Endothelial cell of umbilical vein (primary cell): ENCODE measurements at places on chromosomes 1 and 21.

DNA sequence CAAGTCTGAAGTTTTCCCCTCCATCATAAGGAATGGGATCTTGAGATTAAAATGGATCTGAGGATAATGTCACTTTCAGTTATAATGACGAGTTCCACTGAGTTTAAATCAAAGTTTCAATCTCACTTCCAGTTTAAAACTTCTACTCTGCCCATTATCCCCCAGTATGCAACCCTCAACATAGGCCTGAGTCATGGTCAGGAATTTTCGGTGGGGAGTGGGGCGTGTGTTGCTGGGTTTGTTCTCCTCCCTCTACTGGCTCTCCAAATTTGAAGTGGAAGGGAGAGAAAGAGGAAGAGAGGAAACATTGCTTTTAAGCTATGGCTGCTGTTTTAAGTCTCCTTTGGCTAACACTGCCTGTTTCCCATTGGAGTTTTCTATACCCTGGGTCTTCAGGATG, 152.9 kb downstream of the TM2D1 start:
- DNase-seq: no peak

GRCh38 chr1:156486421-156487344, 13.9 kb downstream of the MEF2D start:
- no peak for DNase-seq

GRCh38 chr21:41653954-41654491, 112.8 kb downstream of the RIPK4 start:
- DNase-seq: no peak

- DNase-seq: no peak
These were observed 5.1 kb downstream of the AGRN start for GRCh38 chr1:1024771-1025699.

GRCh38 chr21:42258150-42258884, 39.4 kb downstream of the ABCG1 start:
- DNase-seq: peak; percentile 49
